ENCODE measurements at places on chromosomes 1 and 21.

GRCh38 chr1:93878501-93878888 lies 511 bp downstream of the DNTTIP2 start:
- DNase-seq: peak; percentile 74

DNA sequence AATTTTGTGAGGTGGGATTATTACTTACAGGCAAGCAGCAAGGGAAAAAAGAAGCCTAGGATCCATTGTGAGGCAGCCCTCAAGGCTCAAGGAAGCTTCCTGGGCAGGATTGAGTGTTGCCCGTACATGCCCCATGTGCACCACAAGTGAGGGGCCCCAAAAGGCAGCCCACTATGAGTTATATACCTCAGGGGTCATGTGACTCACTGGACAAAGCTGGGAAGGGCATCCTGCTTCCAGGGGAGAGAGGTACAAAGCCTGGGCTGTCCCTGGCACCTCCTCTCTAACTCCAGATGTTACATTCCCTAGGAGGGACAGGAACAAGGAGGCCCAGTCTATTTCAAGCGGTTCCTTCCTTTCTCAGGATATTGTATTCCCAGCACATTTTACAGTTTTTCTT lies 34.0 kb upstream of the CD1D start:
- no peak for DNase-seq

DNA sequence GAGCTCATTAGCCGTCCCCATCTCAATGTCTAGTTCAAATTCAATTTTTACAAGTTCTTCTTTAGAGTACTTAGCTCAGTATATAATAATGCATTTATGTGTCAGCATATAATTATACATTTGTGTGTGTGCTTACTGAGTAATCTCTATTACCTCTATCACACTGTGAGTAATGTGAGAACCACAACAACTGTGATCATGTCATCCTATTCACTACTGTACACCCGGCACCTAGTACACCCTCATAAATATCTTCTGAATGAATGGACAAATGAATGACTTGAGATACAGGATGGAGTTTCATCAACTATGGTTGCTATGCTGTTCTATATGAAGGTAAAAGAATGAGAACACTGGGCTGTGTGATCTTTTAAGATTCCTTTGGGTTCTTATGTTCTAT lies 124.0 kb downstream of the GPATCH2 start:
- no peak for DNase-seq

DNA sequence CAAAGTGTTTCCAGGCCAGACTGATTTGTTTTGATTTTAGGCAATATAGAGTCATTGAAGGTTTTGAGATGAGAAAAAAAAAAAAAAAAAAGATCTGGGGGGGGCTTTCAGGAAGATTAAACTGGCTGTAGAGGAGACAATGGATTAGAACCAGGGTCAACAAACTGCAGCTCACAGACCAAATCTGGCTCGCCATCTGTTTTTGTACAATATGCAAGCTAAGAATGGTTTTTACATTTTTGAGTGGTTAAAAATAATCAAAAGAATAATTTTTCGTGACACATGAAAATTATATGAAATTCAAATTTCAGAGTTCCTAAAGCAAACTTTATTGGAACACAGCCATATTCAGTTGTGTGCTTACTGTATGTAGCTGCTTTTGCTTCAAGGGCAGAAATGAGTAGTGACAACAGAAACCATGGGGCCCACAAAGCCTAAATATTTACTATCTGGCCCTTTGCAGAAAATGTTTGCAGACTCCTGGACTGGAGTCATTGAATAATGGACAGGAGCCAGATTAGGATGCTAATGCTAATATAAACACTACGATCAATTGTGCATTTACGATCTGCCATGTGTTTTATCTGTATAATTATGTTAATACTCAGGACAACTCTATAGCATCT lies 375.7 kb upstream of the DAB1 start:
- no peak for DNase-seq

DNA sequence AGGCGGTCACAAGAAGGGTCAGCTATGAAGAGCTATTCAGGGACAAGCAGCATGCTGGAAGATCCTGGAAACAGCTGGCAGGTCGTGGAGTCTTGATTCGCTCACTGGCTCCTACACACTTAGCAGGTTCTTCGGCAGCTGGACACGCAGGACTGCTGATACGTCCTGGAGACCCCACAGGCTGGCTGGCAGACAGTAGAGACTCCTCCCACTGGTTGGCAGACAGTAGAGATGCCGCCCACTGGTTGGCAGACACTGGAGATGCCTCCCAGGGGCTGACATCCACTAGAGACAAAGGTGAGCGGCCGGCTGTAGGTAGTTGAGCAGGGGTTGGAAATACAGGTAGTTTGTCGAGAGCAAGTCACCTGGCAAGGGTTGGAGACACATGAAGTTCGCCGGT lies 466 bp downstream of the KRTAP11-1 start:
- DNase-seq: no peak

DNA sequence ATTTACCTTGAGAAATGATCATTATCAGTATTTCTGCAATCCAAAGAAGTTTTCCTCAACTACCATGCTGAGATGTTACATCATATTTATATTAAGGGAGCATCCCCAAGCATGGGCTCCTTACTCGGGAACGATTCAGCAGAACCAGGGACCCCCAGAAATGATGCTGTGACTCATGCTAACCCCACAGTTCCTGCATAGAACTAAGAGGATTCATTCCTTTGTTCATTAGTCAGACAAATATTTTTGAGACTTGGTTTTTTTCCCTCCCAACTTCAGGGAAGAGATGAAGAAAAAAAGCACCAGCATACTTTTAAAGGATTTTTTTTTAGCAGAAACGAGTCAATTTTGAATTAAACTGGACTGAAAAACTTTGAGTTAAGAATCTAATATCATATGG lies 49.2 kb upstream of the COL24A1 start:
- DNase-seq: no peak

DNA sequence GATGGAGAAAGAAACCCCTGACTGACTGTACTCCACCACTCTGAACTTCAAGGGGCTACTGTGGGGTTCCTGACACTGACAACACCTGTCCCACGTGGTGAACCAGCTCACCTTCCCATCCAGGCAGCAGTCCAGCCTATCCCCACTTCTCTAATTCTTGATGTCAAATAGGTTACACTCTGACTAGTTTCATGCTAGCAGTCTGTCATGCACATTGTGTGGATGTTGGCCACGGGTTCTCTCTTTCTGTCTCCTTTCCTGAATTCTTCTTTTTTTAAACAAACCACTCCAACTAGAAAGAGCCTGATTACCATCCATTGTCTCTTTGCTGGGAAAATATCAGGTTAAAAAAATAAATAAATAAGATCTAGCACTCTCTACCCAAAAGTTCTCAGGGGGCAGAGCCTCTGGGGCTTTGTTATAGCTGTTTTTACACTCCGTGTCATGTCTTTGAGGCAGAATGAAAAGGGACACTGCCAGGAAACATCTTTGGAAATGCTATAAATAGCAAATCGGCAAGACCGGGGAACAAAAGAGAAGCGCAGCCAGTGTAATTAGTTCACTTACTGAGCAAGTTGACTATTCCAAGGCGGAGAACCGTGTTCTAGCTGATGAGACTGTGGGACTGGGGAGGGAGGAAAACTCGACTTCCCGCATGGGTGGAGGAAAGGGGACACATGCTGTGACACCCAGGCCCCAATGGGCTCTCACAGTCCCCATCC lies 356.1 kb downstream of the OMA1 start:
- DNase-seq: no peak

- DNase-seq: no peak
Measured at GRCh38 chr1:198657550-198658064, 18.8 kb downstream of the PTPRC start.

- no peak for DNase-seq
Measured at GRCh38 chr1:4319496-4319895, 334.9 kb upstream of the AJAP1 start.

DNA sequence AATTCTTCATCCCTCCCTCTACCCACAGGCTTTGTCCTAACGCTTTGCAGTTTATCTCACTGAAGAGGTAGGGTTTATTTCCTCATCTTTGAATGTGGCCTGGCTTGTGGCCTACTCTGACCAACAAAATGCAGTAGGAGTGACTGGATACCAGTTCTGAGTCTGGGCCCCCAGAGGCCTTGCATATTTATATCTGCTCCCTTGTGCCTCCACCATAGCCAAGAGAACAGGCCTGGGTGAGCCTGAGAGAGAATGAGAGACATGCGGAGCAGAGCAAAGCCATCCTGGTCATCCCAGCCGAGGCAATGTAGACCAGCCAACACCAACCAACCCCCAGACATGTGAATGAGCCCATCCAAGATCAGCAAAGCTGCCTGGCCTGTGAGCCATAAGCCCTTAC lies 30.3 kb downstream of the SMIM12 start:
- no peak for DNase-seq

DNA sequence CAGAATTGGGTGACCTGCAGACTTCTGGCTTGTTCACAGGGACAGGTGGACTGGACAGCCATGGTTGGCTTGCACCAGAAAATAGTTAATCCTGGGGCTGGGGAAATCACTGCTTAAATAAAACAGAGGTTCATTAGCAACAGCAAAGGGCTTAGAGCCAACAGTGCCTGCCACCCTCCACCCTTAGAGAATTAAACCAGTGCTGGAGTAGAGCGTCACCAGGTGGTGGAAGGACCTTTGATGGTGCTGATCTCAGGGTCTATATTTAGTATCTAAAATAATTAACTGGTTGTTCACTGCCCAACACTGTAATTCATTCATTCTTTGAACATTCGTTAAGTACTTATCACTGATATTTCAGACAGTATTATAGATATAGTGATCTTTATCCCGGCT lies 34.7 kb upstream of the PDE9A start:
- no peak for DNase-seq

DNA sequence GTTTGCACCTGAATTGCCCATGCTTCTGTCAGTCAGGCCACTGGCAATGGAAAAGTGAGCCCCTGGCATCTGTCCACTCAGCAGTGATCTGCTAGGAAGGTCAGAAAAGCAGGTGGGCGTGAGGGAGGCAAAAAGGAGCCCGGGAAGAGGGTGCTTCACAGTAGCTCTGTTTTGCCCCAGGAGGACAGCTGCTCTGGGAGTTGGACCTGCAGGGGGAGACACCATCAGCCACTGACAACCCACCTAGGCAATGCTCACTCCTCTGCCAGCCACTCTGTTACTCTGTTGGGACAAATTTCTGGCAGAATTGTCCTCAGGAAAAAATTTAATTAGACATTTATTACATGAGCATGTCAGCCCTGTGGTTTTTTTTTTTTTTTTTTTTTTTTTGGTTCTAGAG lies 146.4 kb downstream of the LRIG2 start:
- DNase-seq: no peak

DNA sequence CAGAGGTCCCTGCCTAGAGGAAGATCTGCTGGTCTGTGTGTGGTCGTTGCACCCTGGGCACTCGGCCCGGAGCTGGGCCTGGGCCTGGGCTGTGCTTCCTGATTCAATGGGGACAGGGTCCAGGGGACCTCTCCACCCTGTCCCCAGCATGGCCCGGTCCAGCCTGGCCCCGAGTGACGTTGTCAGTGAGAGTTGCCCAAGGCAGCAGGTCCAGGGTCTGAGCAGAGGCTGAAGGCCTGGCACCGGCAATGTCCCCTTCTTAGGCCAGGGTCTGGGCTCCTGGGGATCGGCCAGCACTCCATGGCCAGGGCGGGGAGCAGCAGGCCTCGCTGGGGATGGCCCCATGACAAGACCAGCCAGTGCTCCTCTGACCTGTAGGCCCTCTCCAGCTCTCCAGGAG lies 15.6 kb upstream of the PEX10 start:
- no peak for DNase-seq

- no peak for DNase-seq
Measured at GRCh38 chr1:57860325-57860724, 436.5 kb upstream of the DAB1 start.

DNA sequence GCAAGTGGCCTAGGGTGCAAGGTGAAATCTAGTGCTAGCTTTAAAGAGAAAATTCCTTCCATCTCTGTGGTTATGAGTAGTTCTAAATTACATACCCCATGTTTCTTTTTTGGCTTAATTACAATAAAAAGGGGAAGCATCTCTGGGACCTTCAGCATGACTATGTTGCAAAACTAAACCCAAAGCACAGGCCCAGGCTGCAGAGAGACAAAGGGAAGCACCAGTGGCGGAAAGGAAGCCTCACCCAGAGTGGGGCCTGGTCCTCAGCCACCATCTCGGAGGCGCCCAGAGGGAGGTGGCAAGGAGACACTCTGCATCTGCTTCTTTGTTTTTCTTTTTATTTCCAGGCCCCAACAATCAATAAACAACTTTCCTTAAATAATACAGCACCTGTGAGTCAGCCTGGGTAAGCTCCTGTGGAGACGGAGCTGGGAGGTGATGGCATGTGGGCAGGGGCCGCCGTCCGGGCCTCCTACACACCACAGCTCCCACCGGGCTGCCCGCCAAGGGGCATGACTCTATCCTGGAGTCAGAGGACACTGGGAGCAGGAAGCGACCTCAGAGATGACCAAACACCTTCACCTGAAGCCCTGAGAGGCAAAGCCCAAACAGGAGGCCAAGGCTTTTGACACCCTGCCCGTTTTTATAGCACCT lies 21.7 kb downstream of the ITPKB start:
- DNase-seq: no peak

DNA sequence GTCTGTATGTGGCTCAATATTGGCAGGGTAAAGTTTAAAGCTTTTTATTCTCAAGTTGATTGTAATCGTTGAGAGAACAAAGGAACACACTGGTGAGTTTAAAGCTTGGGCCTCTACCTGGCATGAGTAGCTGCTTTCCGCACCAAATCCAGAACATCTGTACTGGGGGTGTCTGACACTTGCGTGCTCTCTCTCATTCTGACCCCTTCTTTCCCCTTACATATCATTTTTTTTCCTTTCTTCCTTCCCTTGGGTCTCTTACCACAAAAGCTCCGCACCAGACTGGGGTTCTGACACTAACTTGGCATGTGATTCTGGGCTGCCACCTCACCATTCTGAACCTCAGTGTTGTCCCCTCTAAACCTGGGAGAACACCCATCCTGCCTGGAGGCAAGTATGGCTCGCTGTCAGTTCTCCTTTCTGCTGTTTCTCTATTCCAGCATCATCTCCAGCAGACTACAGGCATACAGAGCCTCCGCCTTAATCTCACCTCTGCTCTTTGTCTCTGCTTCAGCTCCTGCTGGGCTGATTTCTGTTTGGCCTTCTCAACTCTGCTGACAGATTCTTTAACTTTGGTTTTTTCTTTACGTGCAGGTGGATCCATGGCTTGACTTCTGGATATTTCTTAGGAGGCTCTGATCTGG lies 859 bp upstream of the ERMAP start:
- DNase-seq: no peak

DNA sequence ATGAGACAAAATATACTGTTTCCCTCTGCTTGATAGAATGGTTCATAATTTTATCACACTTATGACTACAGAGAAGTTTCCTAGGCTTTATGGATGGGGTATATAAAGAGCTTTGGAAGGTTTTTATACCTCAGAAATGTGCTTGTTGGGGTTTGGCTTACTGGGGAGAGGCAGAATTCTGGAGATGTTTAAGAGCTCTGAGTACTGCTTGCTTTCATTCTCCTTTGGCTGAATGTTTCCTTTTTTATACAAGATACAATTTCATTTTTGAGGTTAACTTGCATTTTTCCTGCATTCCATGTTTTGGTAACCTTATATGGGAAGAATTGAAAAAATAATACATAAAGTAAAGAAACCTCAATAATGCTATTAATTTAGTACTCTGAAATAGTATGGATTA lies 157.7 kb upstream of the COL11A1 start:
- no peak for DNase-seq

Measured in liver (tissue), 10 donors.